Fibroblast of skin of left biceps (primary cell): ENCODE measurements at places on chromosomes 11 and 22.

DNA sequence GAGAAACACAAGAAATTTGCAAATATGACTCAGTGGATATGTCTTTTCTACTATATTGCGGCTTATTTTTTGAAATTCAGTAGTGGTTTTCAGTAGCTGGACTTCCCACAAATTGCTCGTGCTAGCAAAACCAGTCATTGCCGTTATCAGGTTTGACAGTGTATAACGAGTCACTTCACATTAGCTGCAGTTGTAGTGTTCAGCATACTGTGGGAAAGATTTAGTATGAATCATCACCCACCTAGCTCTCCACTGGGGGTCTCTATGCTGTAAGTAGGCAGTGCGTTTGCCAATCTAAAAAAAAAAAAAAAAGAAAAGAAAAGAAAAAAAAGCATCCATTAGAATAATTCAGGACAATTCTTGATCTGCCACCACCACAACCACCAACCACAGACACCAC, 1318.9 kb downstream of the LRRC4C start:
- DNase-seq, result no peak

DNA sequence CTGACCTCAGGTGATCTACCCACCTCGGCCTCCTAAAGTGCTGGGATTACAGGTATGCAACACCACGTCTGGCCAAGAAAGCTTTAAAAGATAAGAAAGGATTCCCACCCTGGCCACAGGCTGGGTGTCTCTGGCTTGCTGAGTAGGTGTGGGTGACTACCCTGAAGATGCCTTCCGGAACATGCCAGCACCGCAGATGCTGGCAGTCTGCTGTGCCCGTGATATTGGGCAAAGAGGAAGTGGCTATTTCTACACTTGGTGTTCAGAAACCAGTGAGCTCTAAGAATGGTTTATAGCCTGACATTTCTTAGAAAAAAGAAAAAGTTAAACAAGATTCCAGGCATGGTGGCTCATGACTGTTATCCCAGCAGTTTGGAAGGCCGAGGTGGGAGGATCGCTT, 6.1 kb downstream of the MRPL11 start:
- no peak for DNase-seq

DNA sequence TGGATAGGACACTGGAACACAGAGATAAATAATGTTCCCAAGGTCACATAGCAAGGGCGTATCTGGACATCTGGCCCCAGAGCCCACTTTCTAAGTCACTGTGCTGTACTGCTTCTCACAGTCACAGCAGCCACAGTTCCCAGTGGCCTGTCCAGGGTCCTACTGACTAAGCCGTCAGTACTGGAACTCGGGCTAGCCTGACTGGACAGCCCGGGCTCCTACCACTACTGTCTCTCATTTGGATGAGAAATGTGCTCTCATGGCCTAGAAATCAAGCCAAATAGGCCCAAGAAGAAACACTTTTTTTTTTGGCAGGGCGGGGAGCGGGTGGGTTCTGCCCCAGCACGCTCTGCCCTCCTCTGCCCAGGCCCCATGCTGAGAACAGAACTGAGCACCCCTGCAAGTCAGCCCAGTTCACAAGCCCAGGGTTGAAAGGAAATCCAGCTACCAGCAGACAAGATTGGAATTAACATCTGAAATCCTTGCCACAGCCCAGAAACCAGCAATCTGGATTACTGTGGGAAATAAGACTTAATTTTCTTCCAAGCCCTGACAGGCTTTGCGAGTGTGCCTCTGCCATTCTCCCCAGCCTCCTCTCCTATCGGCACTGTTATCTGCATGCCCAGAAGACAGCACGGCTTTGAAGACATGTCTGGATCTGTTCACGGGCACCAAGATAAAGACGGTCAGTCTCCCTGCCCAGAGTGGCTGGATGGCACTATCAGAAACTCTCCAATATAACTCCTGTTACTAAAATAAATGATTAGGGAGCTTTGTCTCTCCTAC, 182.9 kb upstream of the NCAM1 start:
- no peak for DNase-seq

- DNase-seq, result no peak
These were observed 21.0 kb upstream of the TOLLIP start for GRCh38 chr11:1330473-1330872.

DNA sequence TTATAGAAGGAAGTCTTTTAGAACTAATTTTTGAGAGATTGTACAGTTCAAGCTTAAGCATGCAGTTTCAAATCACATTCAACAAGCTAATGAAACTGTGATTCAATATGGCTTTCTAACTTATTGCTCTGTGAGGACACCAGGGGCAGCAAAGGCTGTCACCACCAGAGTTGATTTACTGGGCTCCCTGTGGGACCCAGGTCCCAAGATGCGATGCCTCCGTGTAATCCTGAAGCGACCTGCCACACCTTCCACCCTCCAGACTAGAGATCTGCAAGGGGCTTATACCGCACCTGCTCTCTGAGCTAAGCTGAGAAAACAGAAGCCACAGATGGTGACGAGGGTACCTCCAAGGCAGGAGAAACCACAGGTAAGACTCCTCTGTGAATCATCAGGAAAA, 918 bp upstream of the OR51Q1 start:
- DNase-seq, result no peak

DNA sequence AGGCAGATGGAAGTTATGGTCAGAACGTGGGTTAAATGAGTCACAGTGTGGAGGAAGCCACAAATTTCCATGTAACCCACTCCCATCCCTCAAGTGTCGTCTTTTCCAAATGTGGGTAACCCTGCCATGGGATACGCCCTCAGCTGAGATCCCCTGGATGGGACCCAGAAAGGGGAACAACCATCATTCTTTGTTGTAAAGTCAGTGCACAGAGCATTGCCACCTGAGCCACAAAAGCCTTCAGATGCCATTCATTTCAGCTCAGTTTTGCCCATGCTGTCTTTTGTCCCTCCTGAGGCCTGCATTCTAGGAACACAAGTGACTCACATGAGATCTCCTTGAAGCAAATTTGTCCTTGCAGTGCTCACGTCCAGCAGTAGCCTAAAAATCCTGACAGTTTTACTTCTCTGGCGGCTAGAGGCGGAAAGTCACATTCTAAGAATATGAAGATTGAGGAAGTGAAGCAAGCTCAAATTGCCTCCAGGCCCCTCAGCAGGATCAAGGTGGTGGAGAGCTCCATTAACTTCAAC, 30.6 kb downstream of the MMP13 start:
- DNase-seq, result no peak

DNA sequence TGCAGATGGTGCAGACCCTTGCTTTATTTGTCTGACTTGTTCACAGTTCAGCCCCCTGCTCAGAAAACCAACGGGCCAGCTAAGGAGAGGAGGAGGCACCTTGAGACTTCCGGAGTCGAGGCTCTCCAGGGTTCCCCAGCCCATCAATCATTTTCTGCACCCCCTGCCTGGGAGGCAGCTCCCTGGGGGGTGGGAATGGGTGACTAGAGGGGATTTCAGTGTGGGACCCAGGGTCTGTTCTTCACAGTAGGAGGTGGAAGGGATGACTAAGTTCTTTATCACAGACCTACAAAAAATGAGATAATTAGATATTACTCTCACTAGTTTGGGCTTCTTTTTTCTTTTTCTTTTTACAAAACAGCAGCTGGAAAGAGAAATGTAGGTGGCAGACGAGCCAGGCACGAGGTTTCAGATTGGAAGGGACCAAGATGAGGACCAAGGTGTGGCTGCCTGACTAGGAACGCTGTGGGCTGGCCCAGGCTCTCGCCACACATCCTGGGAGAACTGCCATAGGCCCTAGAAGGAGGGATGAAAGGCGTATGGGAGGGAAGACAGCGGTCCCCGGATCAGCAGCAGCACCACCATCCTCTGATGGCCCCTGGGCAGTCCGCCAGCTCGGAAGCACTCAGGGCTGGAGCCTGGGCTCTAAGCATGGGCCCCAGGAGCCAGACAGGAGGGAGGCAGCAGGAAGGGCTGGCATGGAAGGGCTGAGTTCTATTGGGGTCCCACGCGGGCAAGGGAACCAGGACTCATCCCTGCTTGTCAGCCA, 14.2 kb downstream of the TXN2 start:
- DNase-seq, result no peak

DNA sequence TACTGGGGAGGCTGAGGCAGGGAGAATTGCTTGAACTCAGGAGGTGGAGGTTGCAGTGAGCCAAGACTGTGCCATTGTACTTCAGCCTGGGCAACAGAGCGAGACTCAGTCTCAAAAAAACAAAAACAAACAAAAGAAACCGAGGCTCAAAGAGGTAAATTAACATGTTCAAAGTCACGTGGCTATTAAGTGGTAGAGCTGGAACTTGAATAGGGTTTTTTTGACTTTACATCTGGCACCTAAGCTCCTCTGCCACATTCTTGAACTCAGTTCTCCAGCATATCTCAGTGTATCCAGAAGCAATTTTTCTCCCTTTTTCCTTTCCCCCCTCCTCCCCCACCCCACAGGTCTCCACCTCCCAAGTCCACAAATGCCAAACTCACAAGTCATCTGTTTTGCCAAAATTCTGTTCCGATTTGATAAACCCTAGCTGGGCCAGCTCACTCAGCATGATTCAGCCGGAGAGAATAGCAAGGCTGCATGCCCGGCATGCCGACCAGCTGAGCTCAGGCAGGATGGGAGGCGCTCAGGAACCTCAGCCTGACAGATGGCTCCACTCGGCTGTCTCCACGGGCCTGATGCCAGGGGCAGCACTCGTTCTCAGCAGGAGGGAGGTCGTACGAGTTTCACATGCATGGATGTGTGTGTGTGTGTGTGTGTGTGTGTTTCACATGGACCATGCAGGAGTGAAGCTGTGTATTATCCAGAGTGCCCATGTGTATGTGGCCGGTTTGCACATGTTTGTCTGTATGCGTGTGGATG, 63.2 kb upstream of the RRAS2 start:
- peak; percentile 100 for DNase-seq
